Esophagus muscularis mucosa (tissue), 4 donors: ENCODE measurements at places on chromosomes 12 and 14. TPM values are rescaled to one million over a fixed set of nuclear protein-coding genes. Genes with fewer than 3 reads are reported as not detected.

GRCh38 chr12:19893514-19893913, 454.2 kb downstream of the AEBP2 start:
- no peak overlapping the region for H3K27ac ChIP-seq
- no peak for DNase-seq
- peaks cover 39% of the 10 kb centered on the region for H3K4me1 ChIP-seq
- H3K36me3 ChIP-seq = no peaks in the 10 kb centered on the region

- H3K27me3 ChIP-seq = no peaks in the 10 kb centered on the region
- no peak overlapping the region for H3K4me3 ChIP-seq
- no peak overlapping the region for H3K27ac ChIP-seq
- DNase-seq = peak; percentile 10
- H3K36me3 ChIP-seq = no peaks in the 10 kb centered on the region
- no peaks in the 10 kb centered on the region for H3K4me1 ChIP-seq
Measured at GRCh38 chr12:58513301-58513834, 406.9 kb downstream of the LRIG3 start.

DNA sequence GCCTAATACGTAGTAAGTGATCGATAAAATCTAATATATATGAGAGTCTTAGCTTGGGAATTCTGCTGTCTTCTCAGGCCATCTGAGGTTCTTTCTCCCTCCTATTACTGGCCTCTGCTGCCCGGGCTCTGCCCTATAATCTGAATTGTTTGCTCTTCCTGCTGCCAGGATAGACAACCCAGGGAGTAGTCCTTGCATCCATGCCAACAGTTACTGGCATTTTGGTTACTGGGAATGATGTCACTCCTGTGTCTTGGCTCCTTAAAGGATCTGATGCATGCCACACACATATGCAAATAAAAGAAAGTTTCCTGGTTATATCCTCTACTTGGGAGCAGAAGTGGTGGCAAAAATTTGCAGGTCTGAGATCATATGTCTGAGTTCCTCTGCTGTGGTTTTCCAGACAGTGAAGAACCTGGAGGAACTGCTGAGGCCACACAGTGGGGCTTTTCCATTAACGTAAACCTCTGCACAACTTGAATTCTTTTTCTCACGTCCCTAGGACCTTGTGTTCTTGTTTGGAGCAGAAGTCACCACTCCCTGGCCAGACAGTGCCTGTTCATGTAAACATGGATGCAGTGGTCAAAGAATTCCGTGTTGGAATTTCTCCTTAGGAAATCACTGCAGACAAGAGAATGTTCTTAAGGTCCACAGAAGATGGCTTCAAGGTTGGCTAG, 320.6 kb upstream of the TBX3 start:
- DNase-seq = no peak
- no peak overlapping the region for H3K27ac ChIP-seq
- H3K36me3 ChIP-seq = no peaks in the 10 kb centered on the region
- H3K4me1 ChIP-seq = no peaks in the 10 kb centered on the region

DNA sequence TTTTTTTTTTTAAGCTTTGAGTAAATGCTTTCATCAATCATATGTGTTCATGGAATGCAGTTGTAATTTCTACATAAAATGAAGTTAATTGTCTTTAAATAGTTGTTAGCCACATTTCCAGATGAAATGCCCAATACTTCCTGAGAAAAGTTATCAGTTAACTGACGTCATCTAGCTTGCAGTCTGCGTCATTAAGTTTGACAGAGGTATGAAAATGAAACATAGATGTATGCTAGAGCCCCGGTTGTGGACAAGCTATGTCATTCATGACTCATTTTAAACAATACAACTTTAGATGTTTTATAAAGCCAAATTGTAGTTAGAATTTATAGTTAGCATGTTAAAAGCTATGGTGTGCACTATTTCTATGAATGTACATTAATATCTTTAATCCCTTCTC, 90.7 kb downstream of the PLEKHA5 start:
- H3K27me3 ChIP-seq = no peaks in the 10 kb centered on the region
- no peak overlapping the region for H3K27ac ChIP-seq
- no peak for DNase-seq
- H3K36me3 ChIP-seq = no peaks in the 10 kb centered on the region
- H3K4me1 ChIP-seq = peaks cover 48% of the 10 kb centered on the region

GRCh38 chr14:69171569-69171968, 18.6 kb upstream of the DCAF5 start:
- no peaks in the 10 kb centered on the region for H3K27me3 ChIP-seq
- H3K4me1 ChIP-seq = no peaks in the 10 kb centered on the region
- H3K27ac ChIP-seq = no peak overlapping the region
- no peak overlapping the region for H3K4me3 ChIP-seq

DNA sequence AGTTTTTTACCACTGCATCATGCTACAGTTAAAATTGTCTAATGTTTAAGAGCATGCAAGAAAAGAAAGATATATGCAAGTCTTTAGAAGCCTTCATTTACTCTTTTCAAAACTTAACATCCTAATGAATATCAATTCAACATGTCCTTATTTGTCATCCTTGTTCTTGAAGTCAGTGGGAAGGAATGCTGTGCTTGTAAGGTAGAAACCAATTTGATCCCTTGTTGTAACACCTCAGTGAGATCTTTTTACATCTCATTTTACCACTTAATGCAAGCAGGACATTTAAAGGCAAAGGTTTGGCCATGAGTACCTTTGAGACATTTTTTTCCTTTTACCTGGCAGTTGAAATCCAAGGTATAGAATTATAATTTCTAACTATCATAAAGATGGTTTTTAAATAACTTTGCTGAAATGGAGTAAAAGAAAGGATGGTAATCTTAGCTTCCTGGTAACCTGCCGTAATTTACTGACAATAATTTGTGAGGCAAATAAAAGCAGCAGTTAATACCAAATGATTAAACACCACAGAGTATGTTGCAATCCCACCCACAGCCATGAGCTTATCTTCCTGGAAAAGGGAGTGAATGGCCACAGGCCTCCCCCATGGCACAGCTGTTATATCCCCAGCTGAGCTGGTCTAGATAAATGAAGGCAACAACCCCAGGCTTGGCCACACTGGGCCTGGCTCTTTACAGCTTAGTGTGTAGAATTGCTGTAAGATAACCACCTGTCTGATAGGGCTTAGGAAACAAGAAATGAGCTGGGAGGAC, 33.2 kb upstream of the STRN3 start:
- H3K27me3 ChIP-seq = no peaks in the 10 kb centered on the region
- no peaks in the 10 kb centered on the region for H3K36me3 ChIP-seq
- no peak overlapping the region for H3K27ac ChIP-seq
- peaks cover 14% of the 10 kb centered on the region for H3K4me1 ChIP-seq

GRCh38 chr12:34349673-34349961, 327.3 kb downstream of the ALG10 start:
- no peak overlapping the region for H3K4me3 ChIP-seq
- DNase-seq = no peak
- H3K27me3 ChIP-seq = peaks cover 96% of the 10 kb centered on the region
- no peaks in the 10 kb centered on the region for H3K4me1 ChIP-seq

DNA sequence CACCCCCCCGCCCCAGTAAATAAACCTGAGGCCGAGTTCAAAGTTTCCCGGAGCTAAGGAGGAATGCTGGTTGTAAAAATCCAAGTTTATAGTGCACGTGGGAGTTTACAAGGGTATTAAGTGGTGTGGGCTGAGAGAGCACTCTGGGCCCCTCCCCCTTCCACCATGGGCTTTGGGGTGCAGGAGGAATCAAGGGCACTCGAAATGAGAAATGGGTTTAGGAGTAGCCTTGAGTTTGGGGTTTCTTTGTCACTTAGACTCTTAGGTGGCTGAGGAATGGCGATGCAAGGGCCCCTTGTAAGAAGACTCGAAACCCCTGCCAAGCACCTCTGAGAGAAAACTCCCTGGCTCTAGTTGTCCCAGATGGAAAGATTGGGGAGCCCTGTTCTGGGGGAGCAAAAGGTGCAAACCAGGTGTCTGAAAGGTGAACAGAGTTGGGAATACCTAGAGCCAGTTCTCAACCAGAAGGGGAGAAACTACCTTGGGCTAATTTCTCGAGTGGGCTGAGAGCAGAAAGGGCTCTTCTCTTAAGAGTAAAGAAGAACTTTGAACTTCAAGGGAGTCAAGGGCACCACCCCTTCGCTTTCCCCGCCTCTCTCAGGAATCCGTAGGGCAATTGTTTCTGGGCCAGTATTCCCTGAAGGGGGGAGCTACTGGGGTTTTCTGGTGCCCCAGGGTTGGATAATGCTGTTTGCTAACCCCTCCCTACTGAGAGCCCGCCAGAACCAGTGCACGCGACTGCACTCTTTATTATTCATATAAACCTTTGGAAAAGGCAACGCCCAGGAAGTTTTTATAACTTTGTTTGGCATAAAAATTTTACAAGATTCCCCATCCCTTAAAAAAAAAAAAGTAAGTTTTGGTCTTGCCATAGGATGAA, 4.0 kb upstream of the HOTAIR start:
- H3K36me3 ChIP-seq = no peaks in the 10 kb centered on the region
- no peak overlapping the region for H3K4me3 ChIP-seq
- DNase-seq = no peak
- peaks cover 21% of the 10 kb centered on the region for H3K4me1 ChIP-seq
- no peak overlapping the region for H3K27ac ChIP-seq
- H3K27me3 ChIP-seq = peaks cover 11% of the 10 kb centered on the region

DNA sequence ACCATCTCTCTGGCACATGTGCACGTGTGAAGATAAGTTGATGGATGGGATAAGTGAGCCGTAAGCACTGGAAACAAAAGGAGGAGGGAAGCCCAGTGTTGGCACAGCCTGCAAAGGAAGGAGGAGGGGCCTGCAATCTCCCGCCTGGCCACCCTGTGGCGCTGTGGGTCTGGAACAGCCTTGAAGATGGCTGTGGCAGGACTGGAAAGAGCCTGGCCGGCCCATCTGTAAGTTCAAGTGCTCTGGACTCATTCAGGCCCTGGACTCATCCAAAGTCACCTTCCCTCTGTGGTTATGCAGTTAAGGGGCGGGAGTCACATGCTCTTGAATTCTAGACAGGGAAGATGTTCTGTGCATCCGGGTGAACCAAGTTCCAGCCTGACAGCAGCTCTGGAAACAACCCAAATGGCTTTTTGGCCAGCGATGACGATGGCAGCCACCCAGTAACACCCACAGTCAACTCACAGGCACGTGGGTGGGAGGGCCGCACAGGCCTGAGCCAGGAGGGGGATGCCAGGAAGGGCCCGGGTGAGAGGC, 50.4 kb downstream of the CHGA start:
- H3K36me3 ChIP-seq = peaks cover 20% of the 10 kb centered on the region
- DNase-seq = peak; percentile 94
- peaks cover 56% of the 10 kb centered on the region for H3K4me1 ChIP-seq
- no peak overlapping the region for H3K4me3 ChIP-seq
- H3K27me3 ChIP-seq = no peaks in the 10 kb centered on the region

The MFAP5 gene
- total RNA-seq = 249 TPM

The BBS10 gene
- total RNA-seq = 10.4 TPM

The GUCY2C gene
- total RNA-seq = not detected
